ENCODE measurements at places on chromosomes 4 and X.
A peak's percentile ranks its signal among the peaks of the same experiment; 100 is the strongest.

DNA sequence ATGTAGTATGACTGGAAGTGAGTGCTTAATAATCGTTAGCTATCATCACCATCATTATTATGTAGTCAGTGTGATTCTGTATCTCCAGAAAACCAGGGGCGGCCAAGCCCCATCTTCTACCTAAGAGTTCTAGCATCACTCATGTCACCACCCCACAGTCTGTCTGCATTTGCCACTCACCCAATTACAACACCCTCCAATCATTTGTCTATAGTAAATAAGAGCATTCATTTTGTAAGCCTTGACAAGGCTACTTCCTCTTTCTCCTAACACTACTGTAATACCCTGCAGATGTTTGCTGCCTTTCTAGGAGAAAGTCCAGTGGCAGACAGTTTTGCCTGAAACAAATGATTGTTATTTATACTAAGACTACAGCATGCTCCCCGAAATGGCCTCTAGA lies 15.8 kb upstream of the IL21 start:
- DNase-seq: no peak

DNA sequence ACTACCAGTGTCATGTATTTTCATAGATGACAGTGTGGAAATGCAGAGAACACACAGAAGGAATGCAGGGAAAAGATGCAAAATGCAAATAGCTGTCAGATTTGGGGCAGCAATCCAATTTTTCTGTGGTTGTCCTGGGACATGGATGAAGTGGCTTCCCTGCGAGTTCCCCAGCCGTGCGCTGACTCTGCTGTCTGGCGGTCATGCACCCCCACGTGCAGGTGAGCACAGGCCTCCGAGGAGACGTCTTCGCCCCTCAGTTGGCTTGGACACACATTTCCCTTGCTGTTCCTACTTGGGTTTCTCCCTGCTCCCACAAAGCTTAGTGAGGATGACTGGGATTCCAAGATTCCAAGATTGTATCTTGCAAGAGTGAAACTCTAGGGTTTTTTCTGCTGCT lies 24.4 kb downstream of the BLOC1S4 start:
- no peak overlapping the region for H3K4me3 ChIP-seq
- H3K4me1 ChIP-seq: no peaks in the 10 kb centered on the region
- DNase-seq: no peak
- peaks cover 14% of the 10 kb centered on the region for H3K27me3 ChIP-seq

DNA sequence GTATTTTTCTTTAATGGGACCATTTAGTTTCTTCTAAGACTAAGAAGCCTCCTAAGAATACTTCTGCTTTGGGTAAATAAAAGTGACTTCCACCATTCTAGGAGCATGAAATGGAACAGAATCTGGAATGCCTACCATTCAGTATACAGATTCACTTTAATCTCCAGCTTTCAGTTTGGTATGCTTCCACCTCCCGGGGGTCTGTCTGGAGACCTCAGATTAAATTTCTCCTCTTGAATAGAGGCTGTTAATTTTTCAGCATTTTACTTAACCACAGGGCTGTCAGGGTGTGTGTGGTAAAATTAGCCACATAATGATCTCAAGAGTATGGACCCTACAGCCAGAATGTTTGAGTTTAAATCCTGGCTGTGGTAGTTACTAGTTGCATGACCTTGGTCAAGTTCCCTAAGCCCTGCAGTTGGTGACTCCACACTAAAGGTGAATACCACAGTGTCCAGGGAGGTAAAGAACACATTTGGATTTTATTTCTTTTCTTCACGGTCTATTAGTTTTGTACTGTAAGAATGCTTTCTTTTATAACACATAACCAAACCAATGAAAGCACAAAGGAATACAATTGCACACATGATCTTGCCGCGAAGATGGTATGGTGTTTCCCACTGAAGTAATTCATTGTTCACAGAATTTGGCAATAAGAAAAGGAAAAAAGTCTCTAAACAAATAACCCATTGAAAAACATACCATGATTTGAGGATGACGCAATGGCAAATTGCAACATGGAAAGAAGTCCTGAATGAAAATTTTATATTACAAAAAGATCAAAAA lies 37.3 kb upstream of the TRIM2 start:
- no peak overlapping the region for H3K4me3 ChIP-seq
- no peaks in the 10 kb centered on the region for H3K36me3 ChIP-seq
- peaks cover 15% of the 10 kb centered on the region for H3K27me3 ChIP-seq

DNA sequence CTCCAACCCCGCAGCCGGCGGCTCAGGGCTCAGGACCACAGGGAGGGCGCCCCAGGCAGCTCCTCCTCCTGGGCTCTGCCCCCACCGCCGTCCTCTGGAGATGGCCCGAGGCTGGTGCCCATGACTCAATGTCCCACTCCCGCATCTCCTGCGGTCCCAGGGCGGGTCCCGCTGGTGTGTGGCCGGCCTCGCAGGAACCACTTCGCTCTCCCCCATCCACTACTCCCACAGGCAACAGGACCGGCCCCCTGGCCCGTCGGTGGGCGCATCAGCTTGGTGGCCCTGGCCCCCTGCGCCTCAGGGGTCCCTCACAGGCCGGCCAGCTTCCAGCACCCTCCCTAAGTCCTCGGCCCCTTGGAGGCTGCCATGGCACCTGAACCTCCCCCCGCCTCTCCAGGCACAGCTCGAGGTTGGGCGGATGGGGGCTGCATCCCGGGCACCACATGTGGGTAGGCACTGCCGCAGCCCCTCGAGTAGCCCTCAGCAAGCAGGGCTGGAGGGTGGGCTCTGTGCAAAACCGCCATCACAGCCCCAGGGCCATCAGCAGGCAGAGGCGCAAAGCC lies 22.8 kb upstream of the SPON2 start:
- no peak overlapping the region for H3K27ac ChIP-seq
- no peak overlapping the region for H3K4me3 ChIP-seq
- peaks cover 4% of the 10 kb centered on the region for H3K4me1 ChIP-seq
- no peaks in the 10 kb centered on the region for H3K27me3 ChIP-seq
- no peaks in the 10 kb centered on the region for H3K36me3 ChIP-seq
- DNase-seq: no peak

GRCh38 chr4:124288706-124289486 lies 423.6 kb downstream of the ANKRD50 start:
- no peaks in the 10 kb centered on the region for H3K36me3 ChIP-seq
- no peaks in the 10 kb centered on the region for H3K4me1 ChIP-seq
- no peak overlapping the region for H3K27ac ChIP-seq
- no peaks in the 10 kb centered on the region for H3K27me3 ChIP-seq
- no peak overlapping the region for H3K4me3 ChIP-seq

GRCh38 chrX:119272882-119273419 lies 36.9 kb downstream of the PGRMC1 start:
- no peaks in the 10 kb centered on the region for H3K36me3 ChIP-seq
- no peak for DNase-seq
- no peaks in the 10 kb centered on the region for H3K27me3 ChIP-seq
- H3K4me3 ChIP-seq: peak overlapping the region; percentile 77

GRCh38 chr4:47505147-47505546 lies 20.1 kb downstream of the ATP10D start:
- peaks cover 13% of the 10 kb centered on the region for H3K4me1 ChIP-seq
- no peak for DNase-seq
- H3K27ac ChIP-seq: no peak overlapping the region
- H3K4me3 ChIP-seq: no peak overlapping the region
- no peaks in the 10 kb centered on the region for H3K27me3 ChIP-seq

DNA sequence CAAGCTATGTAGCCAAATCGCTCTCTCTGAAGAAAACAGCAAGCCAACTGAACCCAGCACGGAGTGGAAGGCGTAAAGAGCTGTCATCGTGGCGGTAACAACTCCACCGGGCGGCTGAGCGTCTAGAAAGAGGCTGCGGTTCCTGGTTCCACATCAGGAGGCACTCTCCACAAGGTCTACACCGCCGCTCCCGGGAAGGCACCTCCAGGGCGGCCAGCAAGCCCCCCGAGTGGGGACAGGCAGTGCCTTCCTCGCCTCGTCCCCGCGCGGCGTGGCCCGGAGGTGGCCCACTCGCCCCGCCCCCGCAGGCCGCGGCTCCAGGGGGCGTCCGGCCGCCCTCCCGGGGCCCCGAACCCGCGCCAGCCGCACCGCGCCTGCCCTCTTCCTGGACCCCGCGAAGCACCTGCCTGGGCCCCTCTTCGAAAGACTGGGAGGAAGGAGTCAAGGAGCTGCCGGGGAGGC lies 755 bp downstream of the KLHL8 start:
- H3K36me3 ChIP-seq: no peaks in the 10 kb centered on the region
- H3K27ac ChIP-seq: peak overlapping the region; percentile 88
- no peaks in the 10 kb centered on the region for H3K27me3 ChIP-seq
- peak overlapping the region; percentile 96 for H3K4me3 ChIP-seq
- H3K4me1 ChIP-seq: peaks cover 8% of the 10 kb centered on the region

DNA sequence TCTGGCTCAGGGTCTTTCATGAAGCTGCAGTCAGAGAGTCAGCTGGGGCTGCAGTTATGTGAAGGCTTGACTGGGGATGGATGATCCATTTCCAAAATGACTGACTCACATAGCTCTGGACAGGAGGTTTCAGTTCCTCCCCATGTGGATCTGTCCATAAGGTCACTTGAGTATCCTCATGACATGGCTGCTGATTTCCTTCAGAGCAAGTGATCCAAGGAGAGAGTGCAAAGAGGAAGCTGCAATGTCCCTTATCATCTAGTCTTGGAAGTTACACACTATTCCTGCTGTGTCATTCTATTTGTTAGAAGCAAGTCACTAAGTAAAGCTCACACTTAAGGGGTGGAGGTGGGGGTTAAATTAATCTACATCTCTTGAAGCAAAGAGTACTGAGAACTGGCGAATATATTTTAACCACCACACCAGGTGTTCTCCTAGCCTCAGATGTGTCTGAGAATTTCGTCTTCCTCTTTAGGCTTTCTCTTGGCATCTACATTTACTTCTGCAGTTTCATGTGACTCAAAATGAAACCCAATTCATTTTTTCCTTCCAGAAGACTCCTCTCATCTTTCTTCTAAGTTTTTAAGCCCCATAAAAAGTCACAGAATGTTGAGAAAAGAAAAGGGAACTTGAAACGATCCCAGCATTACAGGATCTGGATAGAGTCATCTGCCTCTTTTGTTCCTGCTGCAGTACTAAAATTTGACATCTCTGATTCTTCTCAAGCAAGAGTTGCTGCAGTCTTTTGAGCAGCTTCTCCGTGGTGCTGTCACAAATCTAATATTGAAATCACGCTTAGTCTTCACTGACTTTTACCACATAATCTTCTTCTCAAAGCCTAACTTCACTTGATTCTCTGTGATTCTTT lies 3.8 kb upstream of the GRPR start:
- no peaks in the 10 kb centered on the region for H3K27me3 ChIP-seq
- peak overlapping the region; percentile 85 for H3K27ac ChIP-seq
- DNase-seq: no peak
- H3K4me3 ChIP-seq: peak overlapping the region; percentile 39
- H3K4me1 ChIP-seq: peaks cover 22% of the 10 kb centered on the region

- H3K4me1 ChIP-seq: no peaks in the 10 kb centered on the region
- DNase-seq: no peak
- H3K36me3 ChIP-seq: no peaks in the 10 kb centered on the region
- H3K27me3 ChIP-seq: peaks cover 6% of the 10 kb centered on the region
Measured at GRCh38 chr4:47662975-47663374, 174.9 kb downstream of the CORIN start.

Data from memory B cell (primary cell).